ENCODE measurements at places on chromosomes 13 and 19. TPM values are rescaled to one million over a fixed set of nuclear protein-coding genes. Genes with fewer than 3 reads are reported as not detected.

DNA sequence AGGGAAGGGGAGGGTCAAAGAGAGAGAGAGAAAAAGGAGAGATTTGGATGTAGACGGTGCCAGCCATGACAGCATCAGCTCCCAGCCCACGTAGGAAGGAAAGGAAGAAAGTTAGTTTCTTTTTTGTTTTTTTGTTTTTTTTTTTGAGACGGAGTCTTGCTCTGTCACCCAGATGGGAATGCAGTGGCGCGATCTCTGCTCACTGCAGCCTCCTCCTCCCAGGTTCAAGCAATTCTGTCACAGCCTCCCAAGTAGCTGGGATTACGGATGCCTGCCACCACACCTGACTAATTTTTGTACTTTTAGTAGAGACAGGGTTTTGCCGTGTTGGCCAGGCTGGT is 27.6 kb downstream of the ELL start:
- no peak for DNase-seq

UHRF1 gene
- 10.4 TPM for total RNA-seq

- DNase-seq: peak; percentile 57
Observed at GRCh38 chr13:39612023-39612637, 9.1 kb upstream of the LHFPL6 start.

GRCh38 chr19:2678044-2678671 is 24.3 kb downstream of the GNG7 start:
- DNase-seq: no peak

DNA sequence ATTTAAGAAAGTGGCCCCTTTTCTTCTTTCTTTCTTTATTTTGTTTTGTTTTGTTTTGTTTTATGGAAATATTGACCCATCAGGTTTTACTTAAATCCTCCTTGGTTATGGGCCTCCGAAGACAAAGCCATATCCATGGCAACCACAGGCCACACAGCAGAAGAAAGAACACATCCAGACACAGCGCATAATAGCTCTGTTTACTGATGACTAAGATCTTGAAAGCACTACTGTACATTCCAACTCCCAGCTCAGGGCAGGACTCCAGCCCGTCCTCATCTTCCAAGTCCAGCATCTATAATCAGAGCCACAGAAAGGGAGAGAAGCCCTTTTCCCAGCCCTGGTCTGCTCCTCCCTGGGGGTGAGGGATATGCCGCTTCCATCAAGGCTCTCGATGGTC is 84.3 kb downstream of the NUFIP1 start:
- DNase-seq: no peak

GRCh38 chr13:77359171-77359570 is 32.3 kb upstream of the MYCBP2 start:
- no peak for DNase-seq

- DNase-seq: no peak
Observed at GRCh38 chr13:67791047-67791446, 560.9 kb upstream of the PCDH9 start.

GRCh38 chr13:43782686-43783085 is 4.1 kb downstream of the ENOX1 start:
- no peak for DNase-seq

IZUMO2 gene
- not detected for total RNA-seq

DNA sequence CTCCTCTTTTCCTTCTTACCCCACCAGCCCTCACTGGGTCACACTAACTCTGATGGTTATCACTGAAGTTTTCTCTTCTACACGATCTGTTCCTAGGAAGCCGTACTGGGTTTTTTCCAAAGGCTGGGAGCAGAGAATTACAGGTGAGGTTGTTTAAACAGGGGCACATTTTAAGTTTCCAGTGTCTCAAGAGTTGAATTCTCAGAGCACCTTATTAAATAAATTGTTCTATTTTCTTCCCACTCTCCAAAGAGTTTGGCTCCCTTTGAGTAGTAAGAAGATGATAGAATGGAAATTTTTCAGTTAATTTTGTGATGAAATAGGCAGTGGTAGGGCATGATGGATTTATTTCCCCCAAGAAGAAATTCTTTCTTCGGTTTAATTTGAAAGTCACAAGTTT is at the start of gene OR7D4:
Gene OR7D4, minus strand, starts transcription at position 101 of the 400 bp plus-strand sequence. CDS start 4,752 bp downstream, outside the sequence.
- no peak for DNase-seq

DNA sequence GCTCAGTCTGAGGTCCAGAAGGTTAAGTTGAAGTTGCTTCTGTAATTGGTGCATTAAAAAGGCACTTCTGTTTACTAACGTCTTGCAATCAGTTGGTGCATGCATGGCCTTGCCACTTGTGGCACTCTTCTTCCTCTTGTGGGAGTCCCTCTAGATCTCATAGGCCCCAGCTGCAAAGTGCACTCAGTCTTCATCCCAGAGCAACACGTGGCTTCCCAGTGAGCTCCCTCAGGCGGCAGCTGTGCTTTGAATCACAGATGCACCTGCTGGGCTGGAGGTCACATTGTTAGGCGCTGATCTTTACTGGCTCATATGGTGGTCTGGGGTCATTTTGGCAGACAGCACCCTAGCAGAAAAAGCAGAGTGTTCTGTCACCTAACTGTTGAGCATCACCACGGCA is 215.7 kb downstream of the ZNF536 start:
- peak; percentile 38 for DNase-seq

ZNF383 gene
- 10.1 TPM for total RNA-seq

ZNF549 gene
- 10.8 TPM for total RNA-seq

GRCh38 chr13:73759434-73759833 is 374.8 kb downstream of the KLF12 start:
- no peak for DNase-seq

GMIP gene
- total RNA-seq: 204 TPM

DNA sequence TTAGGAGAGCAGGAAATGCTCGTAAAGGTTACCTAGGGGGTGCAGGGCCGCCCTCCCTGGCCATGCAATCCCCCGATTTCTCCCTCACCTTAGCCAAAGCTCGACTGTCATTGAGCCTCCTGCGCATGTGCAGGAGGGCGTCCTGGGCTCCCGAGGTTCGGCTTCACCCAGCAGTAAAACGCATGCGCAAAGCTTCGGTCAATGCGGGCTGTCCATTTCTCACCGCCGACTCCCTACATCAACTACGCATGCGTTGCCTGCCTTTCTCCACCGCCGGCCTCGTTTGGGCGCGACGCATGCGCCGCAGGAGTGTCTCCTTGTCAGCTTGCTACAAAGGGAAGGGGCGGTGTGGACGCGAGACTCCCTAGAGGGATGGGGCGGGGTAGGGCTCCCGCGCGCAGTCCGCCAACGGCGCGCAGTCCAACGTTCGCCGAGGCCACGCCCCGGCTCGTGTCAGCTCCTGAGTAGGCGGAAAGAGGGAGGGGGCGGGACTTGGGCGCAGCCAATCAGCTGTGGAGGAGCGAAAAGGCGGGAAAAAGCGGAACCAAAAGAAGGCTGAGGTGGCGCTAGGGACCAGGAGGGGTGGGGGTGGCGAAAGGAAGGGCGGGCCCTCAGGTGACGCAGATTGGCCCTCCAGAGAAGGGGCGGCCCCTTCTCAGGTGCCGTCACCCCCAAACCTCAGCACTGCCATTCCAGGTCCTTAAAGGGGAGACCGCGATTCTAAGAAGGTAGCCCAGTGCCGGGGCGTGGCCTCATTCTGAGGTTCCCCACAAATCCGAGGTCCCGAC is at the start of the genes SYNGR4 and TMEM143:
Gene SYNGR4, plus strand, starts transcription at position 558 of the 788 bp plus-strand sequence. CDS start 1,476 bp downstream, outside the sequence.
Gene TMEM143, minus strand, starts transcription at position 131 of the 788 bp plus-strand sequence. Its CDS starts 20 bp downstream, at position 111.
- peak; percentile 98 for DNase-seq

GRCh38 chr19:7456964-7457541 is 31.8 kb downstream of the PEX11G start:
- DNase-seq: no peak

GRCh38 chr13:39023761-39024160 is 14.1 kb downstream of the PROSER1 start:
- no peak for DNase-seq

RFXAP gene
- 4.8 TPM for total RNA-seq

GRCh38 chr13:25179832-25180774 is 8.0 kb upstream of the AMER2 start:
- no peak for DNase-seq

ERICH4 gene
- total RNA-seq: not detected

UNC13A gene
- 79.7 TPM for total RNA-seq

MIPEP gene
- total RNA-seq: 7.1 TPM

CDX2 gene
- 1.1 TPM for total RNA-seq

DNA sequence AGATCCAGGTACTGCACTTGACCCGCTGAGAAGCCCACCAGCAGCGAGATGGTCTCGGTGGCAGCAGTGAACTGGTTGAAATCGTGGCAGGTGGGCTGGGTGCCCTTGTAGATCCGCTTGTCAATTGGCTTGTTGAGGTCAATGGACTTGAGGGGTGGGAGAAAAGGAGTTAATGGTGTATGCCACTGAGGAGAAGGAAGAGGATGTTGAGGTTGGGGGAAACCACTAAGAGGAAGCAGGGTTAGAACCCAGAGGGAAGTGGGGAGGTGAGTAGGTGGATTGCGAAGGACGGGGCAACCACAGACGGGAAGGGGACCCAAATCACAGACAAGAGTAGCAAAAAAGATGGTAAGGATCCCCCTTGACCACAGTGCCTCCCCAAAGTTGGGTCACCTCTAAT is 1.7 kb downstream of the DMWD start:
- DNase-seq: no peak

DNA sequence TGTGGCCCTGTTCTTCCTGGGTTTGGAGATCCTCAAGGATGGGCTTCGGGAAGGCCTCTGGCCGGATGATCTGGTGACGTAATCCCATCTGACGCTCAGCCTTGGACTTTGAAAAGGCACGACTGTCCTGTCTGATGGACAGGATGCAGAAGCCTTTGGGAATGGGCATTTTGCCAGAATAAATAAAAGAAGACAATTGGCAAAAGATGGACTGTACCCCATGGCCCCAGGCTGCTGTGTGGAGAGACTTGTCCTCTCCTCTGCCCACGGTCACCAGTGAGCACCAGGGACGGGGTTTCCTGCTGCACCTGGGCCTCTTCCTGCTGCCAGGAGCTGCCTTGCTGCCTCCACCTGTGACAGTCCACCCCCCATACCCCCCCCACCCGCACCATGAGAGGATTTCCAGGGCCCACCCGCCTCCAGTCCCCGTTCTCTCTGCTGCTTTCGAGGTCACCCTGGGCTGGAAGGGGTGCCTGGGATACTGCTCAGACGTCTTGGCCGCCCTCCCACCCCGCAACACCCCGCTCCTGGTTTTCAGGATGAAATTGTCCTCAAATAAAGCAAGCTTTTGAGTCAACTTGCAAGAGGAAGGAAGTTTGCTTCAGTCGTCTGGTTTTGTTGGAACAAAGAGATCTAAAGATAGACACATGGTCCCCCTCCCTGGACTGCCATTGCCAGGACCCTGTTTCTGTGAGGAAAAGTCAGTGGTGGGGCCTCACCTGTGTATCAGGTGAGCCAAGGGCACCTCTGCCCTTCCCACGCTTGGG is 40.9 kb downstream of the MCF2L start:
- DNase-seq: no peak

GPC6 gene
- 11.8 TPM for total RNA-seq
